Fibroblast of skin of scalp (primary cell): ENCODE measurements at places on chromosomes 13 and 19.

DNA sequence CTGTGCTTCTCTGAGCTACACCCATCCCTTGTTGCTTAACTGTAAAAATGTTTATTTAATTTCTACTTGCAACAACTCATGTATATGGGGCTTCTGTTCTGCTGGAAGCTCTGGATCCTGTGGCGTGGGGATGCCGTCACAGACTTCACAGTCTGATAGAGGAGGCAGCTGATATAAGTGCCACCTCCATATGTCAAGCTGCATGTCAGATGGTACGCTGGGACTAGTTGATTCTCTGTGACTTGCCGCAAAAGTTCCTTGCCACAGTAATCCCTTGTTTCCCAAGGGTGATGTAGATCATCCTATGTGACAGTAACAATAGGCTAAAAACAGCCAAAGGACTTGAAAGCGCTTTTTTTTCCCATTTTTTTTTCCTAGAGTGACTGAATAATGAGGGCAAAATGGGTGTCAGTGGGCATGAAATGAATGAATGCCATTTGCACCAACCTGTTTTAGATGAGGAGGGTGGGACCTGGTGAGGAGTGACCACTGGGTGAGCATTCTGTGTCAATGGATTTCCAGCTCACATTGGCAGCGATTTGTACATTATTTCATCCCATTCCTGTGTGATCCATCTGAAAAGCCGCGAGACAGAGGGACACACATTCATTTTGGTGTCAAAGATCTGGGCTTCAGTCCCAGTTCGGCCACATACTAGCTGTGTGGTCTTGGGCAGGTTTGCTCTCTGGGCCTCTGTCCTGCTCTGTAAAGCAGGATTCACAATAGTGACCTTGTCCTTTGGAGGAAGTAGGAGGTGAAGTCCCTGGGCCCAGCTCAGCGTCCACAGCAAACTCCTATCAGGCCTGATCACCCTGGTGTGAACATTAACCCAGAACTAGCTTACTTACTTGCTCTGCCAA is 88.9 kb upstream of the RNF113B start:
- no peak for DNase-seq

- DNase-seq, result no peak
Measured at GRCh38 chr13:79409828-79410227, 3.8 kb upstream of the RBM26 start.

- peak; percentile 33 for DNase-seq
Measured at GRCh38 chr19:3608750-3609322, 2.2 kb upstream of the TBXA2R start.

GRCh38 chr19:29245215-29245614 is 32.3 kb upstream of the UQCRFS1 start:
- peak; percentile 20 for DNase-seq

- DNase-seq, result peak; percentile 47
Measured at GRCh38 chr19:10288662-10289166, 1.0 kb upstream of the ICAM5 start.
